ENCODE measurements at places on chromosomes 12 and 14.

DNA sequence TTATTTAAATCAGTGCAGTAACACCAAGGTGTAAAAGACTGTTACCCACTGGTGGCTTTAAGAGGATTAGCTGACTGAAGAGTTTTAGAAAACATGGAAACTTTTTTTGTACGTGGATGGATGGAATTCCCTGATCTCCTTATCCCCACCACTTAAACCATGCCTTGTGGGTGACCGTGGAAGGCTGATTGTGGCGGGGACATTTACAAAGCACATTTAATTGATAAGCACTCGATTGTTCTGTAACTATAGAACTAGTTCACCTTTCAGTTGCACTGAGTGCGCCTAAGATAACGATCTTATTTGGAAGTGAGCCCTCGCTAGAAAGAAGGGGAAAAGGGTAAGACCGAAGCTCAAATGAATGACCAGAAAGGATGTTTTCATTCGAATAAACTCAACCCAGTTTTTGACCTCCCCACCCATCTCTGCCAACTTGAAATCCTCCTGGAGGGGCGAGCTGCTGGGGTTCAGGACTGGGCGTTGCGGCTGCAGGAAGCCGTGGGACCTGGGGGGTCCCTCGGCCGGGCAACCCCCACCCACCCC lies 688 bp upstream of the RASSF3 start:
- DNase-seq = no peak

- DNase-seq = no peak
Measured at GRCh38 chr12:57730336-57731067, 8.0 kb downstream of the AGAP2 start.

GRCh38 chr12:52969828-52970569 lies 21.1 kb downstream of the KRT18 start:
- DNase-seq = no peak

GRCh38 chr12:124674937-124675336 lies 107.5 kb upstream of the NCOR2 start:
- DNase-seq = no peak

GRCh38 chr14:100783630-100784370 lies 42.1 kb upstream of the MEG3 start:
- DNase-seq = no peak

DNA sequence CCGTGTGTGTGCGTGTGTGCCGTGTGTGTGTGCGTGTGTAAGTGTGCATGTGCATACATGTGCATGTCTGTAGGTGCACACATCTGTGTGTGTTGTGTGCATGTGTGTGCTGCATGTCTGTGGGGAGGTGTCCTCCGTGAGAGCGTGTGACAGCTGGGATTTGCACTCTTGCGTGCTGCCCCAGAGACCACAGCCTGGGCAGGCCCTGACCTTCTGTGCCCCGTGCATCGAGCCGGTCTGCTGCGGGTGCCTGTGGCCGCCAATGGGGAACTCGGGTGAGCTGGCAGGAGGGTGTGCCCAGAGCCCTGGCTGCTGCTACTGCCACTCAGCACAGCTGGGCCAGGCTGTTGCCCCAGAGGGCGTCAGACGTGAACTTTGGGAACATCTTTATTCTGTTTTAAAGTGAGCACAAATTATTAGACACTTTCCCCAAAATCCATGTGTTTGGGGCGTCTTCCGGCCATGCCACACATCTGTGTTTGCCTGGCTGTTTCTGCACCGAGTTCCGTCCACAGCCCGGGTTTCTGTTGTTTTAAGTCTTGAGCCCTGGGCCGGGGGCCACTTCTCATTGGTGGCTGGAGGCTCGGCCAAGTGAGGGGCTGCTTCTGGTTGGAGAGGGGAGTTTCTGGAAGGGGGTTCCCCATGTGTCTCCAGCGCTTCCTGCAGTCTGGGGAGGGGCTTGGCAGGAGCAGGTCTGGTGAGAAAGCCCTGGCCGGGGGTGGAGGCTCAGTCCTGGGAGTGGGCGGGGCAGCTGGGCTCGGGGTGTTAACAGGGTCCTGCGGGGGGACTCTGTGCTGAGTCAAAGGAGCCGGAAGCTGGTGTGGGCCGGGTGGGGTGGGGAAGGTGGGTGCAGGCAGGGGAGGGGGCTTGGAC lies 7.6 kb downstream of the CEP170B start:
- peak; percentile 62 for DNase-seq

DNA sequence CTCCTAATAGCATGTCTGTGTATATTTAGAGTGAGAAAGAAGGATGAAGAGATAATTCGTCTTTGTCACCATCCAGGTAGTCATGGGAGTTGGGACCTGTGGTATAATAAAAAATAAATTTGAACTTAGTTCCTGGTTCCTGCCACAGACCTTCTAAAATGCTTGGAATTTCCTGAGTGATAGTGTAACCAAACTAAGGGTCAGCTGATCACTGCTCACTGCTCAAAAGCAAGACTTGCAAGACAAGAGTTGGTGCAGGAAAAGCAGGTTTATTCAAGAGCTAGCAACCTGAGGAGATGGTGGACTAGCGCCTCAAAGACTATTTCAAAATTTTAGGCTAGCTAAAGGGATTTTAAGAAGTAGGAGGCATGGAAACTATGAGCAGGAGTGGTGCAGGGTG lies 19.1 kb downstream of the ANG start:
- peak; percentile 23 for DNase-seq

GRCh38 chr12:101706403-101706802 lies 9.0 kb downstream of the CHPT1 start:
- no peak for DNase-seq

DNA sequence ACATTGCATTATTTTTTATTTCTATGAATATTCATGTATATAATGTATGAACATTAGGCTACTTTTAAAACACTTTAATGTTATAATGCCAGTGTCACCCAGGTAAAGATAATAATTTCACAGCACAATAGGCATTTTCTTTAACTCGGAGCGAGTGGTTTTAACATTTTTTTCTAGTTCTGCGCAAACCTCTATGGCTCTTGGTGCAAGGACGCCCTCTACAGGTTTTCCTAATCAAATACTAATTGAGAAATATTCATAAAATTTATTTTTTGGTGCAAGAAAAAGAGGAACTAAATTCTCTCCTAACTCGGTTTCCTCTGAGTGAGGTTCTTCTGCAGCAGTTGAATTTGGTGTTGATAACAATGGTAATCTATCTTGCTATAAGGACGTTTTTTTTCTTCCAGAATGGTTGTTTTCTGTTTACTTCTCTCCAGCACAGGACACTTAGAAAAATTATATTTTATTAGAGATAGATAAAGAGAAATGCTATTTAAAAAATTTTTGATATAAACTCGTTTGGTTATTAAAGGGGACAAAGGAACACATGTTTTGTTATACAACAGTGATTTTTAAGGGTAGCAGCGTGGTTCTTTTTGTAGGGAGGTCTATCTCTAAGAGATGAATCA lies 2.4 kb upstream of the WIF1 start:
- peak; percentile 71 for DNase-seq

DNA sequence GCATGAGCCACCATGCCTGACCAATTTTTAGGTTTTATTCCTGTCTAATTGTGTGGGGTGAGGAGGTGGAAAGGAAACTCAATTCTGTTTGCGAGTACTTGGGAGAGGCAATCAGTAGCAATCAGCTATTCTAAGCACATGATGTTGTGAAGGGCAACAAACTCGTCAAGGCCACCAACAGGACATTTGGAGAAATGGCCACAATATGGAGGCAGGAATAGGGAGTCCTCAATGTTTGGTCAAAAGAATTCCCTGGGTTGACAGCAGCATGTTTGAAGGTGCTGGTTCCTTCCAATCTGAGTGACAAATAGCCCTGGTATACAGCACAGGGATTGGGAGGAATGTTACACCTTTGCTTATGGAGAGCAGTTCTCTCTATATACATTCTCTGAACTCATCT lies 32.7 kb upstream of the USP44 start:
- DNase-seq = no peak

DNA sequence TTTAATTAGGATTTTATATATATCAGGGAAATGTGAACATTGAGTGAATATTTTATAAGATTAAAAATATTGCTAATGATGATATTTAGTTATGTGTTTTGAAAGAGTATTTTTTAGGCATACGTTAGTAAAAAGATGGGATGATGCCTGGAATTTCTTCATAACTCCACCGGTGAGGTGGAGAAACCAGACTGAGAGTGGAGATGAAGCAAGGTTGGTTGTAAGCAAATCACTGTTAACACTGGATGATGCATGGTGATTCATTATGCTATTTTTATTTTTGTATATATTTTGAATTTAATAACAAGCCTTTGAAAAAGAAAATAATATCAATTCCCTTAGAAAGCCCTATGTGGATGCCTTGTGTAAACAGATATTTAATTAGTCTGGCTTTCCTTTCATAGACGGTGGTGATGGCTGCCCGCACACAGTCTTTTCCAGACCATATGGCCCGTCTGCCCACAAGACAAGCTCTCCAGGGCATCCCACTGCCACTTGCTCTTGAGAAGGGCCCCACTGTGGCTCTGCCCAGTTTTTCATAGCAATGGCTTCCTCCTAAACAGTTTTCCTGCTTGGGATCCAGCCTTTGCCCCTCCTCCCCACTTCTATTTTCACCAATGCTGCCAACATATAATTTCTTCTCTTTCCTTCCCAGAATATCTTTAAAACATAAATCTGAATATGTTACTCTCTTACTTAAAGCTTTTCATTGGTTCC lies 95.4 kb downstream of the HELB start:
- DNase-seq = no peak

DNA sequence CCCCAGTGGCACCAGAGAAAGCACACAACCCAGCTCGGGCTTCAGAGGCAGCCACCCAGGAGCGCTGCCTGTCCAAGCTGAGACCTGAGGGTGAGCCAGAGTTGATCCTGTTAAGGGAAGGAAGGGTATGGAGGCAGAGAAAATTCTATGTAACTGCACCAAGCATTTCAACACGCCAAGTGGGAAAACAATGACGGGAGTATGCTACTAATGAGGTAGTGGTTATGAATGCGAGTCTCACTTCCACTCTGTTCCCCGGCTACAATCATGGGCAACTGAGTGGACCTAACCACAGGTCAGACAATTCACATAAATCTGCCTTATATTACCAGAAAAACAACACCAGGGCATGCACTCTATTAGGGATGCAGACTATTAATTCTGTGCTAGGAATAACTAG lies 9.9 kb downstream of the ATG14 start:
- peak; percentile 50 for DNase-seq

GRCh38 chr12:50564237-50564947 lies 59.6 kb downstream of the DIP2B start:
- peak; percentile 39 for DNase-seq

DNA sequence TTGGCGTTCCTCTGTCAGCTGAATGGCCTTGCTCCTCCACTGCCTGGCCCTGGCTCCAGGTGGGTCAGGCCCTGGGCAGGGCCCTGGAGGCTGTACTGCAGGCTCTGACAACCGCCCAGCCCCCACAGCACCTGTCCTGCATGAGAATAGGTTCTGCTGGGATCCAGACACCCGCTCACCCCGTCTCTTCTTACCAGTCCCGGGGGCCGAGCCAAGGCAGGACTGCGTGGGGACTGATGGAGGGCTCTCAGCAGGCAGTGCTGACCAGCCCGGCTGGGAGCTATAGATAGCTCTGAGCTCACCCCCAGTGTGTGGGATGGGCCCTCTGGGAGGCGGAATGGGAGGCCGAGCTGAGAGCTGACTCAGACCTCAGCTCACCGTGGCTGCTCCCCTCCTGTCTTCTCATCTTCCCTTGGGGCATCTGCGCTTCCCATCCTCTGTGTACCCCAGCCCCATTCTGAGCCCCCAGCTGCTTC lies 39.6 kb downstream of the TEAD4 start:
- no peak for DNase-seq

- DNase-seq = no peak
Measured at GRCh38 chr12:41013881-41014642, 174.1 kb upstream of the PDZRN4 start.

GRCh38 chr14:105939810-105940508 lies 413.6 kb downstream of the TMEM121 start:
- DNase-seq = peak; percentile 28

- DNase-seq = no peak
Measured at GRCh38 chr12:10457760-10458159, 4.6 kb upstream of the KLRC1 start.

DNA sequence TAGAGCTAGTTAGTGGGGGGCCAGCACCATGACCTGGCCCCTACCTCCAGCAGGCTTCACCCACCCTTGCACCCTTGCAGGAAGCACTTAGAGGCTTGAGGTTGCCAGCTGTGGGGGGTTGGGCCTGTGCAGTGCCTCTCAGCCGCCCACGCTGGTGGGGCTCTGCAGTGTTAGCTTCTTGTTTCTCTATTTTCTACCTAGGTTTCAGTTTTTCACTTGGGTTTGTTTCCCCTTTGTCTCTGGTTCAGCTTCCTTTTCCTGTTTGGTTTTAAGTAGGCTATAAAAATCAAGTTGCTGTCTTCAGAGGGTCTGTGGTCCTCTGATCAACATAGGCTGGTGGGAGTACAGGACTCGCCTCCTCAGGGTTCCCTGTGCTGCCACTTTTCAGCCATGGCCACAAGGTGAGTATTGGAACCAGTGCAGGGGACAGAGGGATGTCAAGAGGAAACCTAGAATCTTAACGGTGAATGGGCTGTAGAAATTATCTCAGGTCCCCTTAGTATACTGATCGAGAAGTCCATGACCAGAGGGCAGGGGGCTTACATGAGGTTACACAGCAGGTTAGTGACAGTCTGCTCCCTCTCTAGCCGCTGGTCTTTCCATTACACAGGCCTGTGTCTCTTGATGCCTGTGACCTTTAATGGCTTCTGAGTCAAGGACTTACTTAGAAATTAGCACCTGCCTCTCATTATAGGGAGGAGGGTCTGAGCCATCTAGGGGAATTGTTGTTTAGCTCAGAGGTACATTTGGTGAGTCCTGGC lies at the start of gene EVL:
EVL (plus strand) TSS at position 312 of the 761 bp plus-strand sequence; CDS start at position 391, 79 bp downstream.
- DNase-seq = peak; percentile 87

DNA sequence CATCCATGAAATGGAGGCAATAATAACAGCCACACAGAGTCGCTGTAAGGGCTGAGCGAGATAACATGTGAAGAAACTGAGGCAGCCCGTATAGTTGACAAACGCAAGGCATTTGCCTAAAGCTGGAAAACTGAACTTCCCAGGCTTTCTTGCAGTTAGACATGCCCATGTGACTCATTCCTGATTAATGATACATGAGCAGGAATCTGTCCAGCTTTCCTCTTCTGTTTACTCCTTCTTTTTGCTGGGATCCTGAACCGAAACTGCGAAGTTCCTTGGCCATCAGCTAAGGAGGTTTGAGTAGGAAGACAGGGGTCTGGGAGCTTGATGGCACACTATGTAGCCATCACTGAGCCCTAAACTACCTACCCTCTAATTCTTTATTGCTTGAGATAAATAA lies 52.2 kb downstream of the ST8SIA1 start:
- no peak for DNase-seq

DNA sequence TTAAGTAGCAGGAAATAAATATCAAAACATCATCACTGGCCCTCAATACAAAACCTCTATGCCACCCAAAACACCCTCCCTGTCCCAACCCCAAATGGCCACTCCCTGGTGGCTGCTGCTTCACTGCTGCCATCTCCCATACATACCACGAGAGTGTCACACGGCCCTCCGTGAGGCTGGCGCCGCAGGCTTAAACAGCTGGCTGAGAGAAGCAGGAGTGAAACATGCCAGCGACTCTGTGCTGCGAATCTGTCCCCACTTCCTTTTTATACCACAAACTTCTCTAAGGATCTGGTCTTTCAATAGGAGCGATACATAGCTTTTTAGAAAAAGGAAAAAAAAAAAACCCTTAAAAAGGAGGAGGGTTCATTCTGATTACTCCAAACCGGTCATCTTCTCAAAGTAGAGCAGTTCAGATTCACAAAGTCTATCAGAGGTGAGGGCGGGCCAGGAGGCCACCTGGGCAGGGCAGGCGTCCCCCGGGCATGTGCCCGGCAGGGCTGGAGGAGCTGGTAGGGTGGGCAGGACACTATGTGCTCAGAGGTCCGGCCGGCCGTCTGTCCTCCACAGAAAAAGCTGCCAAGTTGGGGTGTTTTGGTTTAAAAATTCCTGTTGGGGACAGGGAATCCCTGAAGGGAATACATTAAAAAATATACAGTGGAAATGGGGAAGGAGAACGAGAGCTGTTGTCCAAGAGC lies 26.5 kb downstream of the MAX start:
- DNase-seq = peak; percentile 61

Measured in suppressor macrophage treated with lipopolysaccharide for 4 hours (primary cell).